Activated CD8-positive, alpha-beta T cell treated with anti-CD3 and anti-CD28 coated beads for 36 hours (primary cell): ENCODE measurements at places on chromosomes 13 and 19.

DNA sequence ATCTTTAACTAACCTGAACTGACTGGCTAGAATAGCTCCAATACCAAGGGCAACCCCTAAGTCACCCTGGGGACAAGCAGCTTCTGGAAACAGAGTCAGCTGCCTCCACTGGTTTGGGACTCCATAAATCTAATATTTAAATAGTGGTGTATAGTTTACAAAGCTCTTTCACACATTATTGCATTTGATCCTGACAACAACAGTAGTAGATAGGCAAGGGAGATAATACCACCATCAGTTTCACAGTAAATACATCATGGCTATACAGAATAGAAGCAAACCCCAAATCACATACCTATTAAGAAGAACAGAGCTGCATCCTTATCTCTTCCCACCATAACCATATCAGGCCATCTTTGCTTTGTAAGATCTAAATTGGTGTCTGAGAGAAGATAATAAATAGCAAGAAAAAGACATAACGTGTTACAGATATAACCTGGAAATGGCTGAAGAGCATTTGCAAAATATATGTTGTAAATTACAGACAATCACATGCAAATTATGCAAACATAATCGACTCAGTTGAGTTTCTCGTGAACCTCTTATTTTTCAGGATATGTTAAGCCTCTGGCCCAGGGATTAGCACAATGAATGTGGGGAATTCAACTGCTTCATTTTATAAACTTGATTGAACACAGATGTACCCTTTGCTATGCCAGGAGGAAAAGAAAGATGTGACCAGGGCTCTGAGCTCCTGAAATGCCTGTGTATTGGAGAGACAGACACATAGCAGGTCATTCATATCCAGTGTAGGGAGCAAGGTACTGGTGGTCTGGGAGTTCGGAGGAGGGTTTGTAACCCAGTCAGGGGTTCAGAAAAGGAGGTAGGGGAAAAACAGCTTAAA, 142.5 kb downstream of the SLC7A1 start:
- H3K4me3 ChIP-seq, result no peak overlapping the region
- no peaks in the 10 kb centered on the region for H3K4me1 ChIP-seq
- no peaks in the 10 kb centered on the region for H3K36me3 ChIP-seq
- H3K27me3 ChIP-seq, result peaks cover 14% of the 10 kb centered on the region
- no peak overlapping the region for H3K27ac ChIP-seq

DNA sequence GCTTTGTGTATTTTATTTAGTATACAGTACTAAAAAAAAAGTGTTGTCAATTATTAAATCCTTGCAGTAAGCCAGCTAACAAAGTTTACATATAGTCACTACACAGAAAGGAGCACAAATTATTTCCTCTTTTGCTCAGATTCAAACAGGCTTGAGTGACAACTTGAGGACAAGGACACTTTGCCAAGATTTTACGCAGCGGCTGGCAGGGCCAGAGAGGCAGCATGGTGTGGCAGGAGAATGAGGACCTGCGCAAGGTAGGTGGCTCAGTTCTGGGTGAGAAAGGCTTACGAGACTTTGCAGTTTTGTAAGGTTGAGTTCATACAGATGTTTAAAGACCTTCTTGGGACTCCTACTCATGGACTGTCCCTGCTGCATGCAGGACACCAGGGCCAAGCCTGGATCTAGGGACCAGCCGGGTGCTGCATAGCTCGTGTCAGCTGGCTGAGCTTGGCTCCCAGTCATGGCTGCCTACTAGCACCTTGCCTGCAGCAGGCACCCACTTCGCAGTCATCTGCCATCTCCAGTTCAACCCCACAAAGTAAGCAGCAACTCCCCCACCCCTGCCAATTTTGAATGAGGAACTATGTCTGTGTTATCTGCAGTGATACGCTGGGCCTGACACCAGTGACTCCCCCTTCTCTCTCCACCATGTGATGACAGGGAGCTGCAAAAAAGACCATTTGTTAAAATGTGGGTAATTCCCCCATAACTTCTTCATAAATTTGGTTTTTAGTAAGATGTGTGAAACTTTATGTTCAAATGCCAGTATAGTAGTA, 3.7 kb upstream of the TUBA3C start:
- no peak overlapping the region for H3K27ac ChIP-seq
- no peaks in the 10 kb centered on the region for H3K27me3 ChIP-seq
- DNase-seq, result no peak
- H3K4me1 ChIP-seq, result no peaks in the 10 kb centered on the region

DNA sequence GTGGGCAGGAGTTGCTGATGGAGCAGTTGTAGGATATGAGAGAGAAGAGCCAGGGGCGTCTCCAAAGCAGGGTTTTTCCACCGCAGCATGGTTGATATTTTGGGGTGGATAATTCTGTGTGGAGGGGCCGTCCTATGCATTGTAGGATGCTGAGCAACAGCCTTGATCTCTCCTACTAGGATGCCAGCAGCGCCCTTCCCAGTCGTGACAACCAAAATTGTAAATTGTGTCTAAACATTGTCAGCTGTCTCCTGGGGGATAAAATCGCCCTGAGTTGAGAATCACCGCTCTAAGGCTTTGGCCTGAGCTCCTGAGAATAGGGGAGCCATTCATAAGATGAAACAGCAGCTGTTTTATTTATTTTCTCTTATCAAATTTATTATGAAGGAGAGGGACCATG, 4.2 kb downstream of the CACNG8 start:
- H3K4me1 ChIP-seq, result no peaks in the 10 kb centered on the region
- no peak overlapping the region for H3K27ac ChIP-seq
- peaks cover 33% of the 10 kb centered on the region for H3K27me3 ChIP-seq
- no peak overlapping the region for H3K4me3 ChIP-seq

DNA sequence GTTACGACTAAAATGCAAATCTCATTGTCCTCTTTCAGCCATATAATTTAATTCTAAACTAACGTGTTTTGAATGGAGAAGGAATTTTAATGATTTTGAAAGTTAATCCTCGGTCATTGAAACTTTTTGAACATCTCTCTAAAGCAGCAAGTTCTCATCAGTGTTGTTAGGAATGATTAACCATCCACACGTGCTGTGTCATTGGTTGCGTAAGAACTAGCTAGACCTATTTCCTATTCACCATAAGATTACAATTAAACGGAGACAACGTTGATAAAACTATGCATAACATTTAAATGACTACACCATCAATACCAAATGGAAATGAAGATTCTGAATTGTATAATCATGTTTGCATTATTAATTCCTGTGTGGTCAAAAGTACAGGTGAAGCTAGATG, 155.6 kb upstream of the IRS2 start:
- no peaks in the 10 kb centered on the region for H3K4me1 ChIP-seq
- H3K27me3 ChIP-seq, result no peaks in the 10 kb centered on the region
- DNase-seq, result no peak
- no peak overlapping the region for H3K4me3 ChIP-seq
- no peaks in the 10 kb centered on the region for H3K36me3 ChIP-seq

GRCh38 chr13:30576528-30576927, 41.2 kb upstream of the USPL1 start:
- peaks cover 1% of the 10 kb centered on the region for H3K27me3 ChIP-seq
- H3K36me3 ChIP-seq, result no peaks in the 10 kb centered on the region
- peaks cover 30% of the 10 kb centered on the region for H3K4me1 ChIP-seq
- H3K27ac ChIP-seq, result no peak overlapping the region
